NCI-H460 (cell line): ENCODE measurements at places on chromosomes 13 and 19. TPM values are rescaled to one million over a fixed set of nuclear protein-coding genes. Genes with fewer than 3 reads are reported as not detected.

DNA sequence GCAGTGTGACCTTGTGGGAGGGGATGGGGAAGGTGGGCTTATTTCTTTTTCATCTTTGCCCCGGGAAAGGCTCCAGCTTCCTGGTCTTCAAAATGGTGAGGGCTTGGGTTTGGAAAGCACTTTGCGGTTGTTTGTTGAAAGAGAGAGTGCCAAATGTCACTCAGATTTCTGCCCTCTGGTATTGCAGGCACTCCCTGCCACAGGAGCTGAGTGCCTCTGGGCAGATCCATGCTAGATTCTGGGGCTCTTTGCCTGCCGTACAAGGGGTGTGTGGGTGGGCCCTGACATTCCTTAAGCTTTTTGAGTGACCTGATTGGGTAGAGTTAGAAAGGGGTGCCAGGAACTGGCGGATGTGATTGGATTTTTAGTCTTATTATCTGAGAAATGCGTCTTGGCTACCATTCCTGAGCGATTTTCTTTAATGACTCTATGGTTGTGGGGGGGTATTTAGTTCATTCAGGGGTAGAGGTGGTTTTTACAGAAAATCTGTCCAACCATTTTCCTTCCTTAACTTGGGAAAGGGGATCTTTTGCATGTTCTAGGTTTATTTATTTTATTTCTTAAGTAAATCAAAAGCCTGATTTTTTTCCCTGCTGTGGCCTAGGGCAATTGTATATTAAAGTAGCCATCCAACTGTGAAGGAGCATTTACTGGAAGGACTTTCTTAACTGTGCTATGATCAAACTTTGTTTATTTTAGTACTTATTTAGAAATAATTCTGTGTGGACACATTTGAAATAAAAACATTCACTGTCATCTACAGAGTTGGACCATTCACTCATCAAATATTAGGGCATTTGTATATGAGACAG lies 3.2 kb downstream of the ARHGAP35 start:
- DNase-seq = no peak

DNA sequence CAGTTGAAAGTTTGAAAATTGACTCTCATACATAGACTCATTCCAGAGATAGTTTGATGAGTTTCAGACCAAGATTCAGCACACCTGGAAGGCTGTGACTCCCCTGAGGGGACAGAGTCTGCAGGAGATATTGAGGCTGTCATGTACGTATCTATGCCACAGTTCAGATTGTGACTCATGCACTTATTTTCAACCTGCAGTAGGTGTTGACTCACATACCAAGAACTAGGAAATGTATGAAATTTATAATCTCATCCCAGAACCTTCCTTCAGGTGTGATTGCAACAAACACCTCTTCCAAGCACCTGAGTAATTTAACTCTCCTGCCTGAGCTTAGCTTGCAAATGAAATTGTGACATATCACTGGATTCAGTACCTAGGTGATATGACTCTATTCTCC lies 64.4 kb upstream of the ZNF43 start:
- no peak for DNase-seq

DNA sequence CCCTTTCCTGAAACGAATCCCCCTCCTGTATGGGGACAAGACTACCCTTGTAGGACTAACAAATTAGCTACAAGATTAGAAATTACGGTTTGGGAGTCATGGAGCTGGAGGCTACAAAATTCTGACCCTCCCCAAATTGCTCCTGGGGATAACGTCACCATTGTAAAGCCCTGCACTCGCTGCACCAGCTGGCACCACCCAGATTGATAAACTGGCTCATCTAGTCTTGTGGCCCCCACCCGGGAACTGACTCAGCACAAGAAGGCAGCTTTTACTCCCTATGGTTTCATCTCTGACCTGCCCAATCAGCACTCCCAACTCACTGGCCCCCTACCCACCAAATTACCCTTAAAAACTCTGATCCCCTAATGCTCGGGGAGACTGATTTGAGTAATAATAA lies 150.6 kb upstream of the TSC22D1 start:
- DNase-seq = no peak

MAG gene
- total RNA-seq = not detected in 2 replicates

GRCh38 chr19:45152504-45153338 lies 8.1 kb downstream of the NKPD1 start:
- DNase-seq = no peak
